ENCODE measurements at places on chromosomes 2 and 18.

DNA sequence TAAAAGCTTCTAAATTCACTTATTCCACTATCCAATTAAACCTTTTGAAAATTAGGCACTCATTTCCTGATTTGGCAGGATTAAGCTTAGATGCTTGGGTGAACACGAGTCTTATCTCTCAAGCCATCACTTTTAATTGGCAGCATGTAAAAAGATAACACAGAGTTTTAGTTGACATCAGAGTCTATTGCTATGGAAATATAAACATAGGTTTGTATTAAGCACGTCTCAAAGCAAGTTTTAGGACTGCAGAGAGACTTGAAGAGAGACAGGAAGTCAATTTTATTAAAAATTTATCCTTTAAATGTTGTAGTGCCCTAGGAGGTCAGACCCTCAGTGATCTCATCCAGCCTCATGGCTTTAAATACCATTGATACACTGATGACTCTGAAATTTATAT is 5.6 kb downstream of the RBKS start:
- no peak for DNase-seq

- DNase-seq = no peak
These were observed 95.8 kb downstream of the TMEFF2 start for GRCh38 chr2:192098814-192099491.

- peak; percentile 22 for DNase-seq
These were observed 546 bp downstream of the CHPF start for GRCh38 chr2:219542931-219543595.

GRCh38 chr18:27778441-27778840 is 398.5 kb downstream of the CDH2 start:
- DNase-seq = no peak

DNA sequence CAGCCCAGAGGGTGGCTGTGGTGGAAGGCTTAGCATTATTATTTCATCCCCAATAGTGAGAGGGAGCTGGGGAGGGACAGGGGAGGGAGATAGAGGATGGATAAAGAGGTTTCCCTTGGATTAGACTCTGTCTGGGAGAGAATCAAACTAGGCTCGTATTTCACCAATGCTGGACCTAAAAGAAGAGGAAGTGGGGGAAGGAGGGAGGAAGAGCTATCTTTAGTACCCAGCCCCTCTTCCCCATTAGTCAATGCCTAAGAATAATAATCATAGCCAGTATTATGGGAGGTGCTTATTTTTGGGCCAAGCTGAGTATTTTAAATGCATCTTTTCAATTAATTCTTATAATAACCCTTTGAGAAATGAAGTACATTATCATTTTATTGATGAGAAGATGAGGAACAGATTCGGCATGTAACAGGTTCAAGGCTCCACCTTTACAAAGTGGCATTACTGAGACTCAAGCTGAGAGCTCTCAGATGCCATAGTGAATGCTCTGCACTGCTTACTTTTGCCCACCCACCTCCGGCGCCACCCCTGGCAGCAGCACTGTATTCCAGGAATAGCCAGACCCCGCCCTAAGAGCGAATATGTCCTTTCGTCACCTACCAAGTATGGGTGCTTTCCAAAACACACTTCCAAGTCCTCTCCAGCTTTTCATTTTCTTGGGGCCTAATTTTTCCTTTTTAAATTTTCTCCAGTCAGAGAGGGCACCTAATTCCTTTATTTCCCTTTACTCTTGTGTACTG is 21.0 kb downstream of the PAX8 start:
- DNase-seq = no peak

- DNase-seq = no peak
These were observed 12.5 kb downstream of the RASGRP3 start for GRCh38 chr2:33488715-33489540.

GRCh38 chr2:195759877-195760276 is 102.9 kb downstream of the SLC39A10 start:
- no peak for DNase-seq

- DNase-seq = peak; percentile 80
These were observed 29.8 kb downstream of the CDC42EP3 start for GRCh38 chr2:37641582-37642171.

- DNase-seq = no peak
These were observed 38.9 kb upstream of the SERPINE2 start for GRCh38 chr2:224077773-224078507.

DNA sequence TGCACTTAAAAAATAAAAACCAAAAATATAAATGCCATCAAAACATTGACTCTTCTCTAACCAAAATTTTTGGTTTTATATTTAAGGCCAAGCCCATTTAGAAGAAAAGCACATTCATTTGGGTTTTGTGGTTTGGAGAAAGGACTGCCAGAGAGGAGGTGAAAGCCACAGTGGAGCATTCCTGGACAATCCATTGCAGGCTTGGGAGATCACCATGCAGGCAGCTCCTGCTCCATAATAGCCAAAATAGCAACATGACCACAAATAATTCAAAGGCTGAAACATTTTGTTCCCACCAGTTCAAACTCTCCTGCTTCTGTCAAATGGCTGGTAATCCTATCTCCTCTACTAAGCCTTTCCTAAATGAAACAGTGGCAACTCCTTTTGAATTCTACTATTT is 73.5 kb downstream of the GALNT3 start:
- DNase-seq = peak; percentile 86

DNA sequence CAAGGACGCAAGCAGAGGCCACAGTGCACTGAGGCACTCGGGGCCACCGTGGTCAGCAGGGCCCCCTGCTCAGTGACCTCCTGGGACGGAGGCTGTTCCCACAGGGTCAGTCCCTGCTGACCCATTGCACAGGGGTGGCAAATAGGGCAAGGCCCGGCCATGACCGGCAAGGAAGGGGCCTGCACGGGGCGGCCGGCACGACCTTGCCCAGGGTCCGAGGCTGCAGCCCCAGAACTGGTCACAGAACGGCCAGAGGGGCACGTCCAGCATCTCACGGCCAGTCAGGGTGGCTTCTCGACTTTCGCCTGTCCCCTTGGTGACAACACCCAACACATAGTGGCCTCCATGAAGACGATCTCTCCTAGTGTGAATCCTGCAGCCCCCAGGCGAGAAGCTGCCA is 27.6 kb upstream of the OTOS start:
- DNase-seq = no peak

GRCh38 chr2:101251844-101252407 is 760 bp upstream of the CNOT11 start:
- no peak for DNase-seq

- DNase-seq = no peak
These were observed 16.9 kb downstream of the ZAP70 start for GRCh38 chr2:97730245-97730644.

- DNase-seq = no peak
These were observed 179.6 kb upstream of the SMAD2 start for GRCh38 chr18:48109961-48110493.

DNA sequence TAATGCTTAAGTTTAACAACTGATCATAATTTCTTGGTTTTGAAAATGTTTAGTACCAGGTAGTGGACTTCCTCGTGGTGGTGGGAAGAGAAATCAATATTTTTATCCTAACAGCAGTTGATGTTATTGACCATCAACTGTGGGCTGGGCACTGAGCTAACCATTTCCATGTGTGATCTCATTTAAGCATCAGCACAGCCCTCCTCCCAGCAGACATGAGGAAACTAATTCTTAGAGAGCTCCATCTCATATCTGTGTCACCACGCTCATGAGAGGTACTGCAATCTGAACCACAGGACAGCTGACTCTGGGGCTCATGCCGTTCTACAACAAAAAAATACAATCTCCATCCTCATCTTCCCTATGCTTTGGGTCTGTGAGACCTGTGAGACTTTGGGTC is 332.8 kb upstream of the RAB12 start:
- no peak for DNase-seq

DNA sequence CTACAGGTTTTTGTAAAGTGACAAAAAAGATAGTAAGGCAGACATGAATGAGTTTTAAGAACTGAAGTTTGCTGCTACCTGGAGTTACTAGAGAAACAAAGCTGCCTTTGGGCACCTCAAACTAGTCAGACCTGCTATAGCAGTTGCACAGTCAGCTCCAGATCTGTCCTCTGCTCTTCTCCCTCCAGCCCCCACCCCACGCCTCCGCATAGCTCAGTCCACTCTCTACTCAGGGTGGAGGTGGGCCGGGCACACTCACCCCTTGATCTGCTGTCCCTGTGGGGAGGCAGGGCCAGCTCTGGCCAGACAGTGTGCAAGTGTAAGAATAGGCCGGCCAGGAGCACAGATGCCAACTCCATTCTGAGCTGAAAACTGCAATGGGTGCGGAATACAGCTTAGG is 4.1 kb downstream of the SERTAD2 start:
- DNase-seq = no peak

DNA sequence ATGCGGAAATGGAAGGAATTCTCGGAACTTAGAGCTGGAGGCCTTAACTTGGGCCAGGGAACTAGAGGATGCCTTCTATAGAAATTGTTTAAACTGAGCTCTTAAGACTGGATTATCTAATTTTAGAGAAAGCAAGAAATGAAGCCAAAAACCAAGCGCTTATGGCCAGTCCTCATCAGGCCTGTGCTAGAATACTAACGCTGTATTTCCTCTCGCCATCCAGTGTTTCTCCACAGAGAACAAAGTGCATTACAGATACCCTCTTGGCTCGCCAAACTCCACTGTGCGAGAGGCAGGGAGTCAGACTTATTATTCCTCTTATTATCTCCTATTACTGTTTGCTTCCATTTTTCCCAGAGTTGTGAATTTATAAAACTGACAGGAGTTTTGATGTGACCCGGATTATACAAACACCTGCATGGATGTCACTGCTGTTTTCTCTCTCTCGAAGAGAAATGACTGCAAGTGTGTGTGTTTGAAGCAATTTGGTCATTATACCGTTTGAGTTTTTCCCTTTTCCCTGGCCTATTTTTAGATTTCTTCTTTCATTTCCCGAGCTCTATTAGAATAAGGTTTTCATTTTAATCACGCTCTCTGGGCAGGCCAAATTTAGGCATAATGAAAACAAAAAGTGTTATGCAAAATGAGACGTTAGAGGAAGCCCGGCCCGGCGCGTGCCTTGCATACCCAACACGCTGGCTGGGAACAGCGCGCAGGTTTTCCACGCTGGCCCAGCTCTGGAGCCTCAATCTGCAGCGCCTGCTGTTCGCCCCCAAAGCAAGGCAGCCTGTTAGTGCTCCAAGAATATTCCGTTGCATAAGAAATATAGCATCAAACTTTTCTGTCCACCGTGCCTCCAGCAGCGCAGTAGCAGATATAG is 103.3 kb downstream of the ALK start:
- no peak for DNase-seq

DNA sequence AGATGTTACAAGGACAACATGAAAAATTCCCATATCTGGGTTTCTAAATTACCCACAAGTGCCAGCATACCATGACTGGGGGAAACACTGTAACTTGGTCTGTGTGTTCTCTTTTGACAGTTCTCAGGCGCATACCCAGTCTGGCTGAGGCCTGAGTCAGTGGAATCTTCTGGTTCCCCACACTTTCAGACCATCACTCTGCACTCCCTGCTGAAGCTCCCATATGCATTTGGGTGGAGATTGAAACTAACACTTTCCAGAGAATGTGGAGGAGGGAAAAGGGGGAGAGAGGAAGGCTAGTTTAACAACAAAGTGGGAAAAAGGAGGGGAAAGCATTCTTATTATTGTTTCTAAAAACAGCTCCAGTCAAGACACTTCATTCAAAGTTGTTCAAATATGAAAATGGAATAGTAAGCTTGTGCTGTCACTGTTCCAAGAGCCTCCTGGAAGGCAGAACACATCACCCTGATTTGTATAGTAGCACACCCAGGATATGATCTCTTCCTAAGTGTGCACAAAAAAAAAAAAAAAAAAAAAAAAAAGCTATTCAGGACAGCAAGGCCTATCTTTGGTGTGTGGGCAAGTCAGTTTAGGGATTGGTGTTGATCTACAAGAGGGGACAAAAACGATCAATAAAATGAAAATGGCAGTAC is 48.1 kb upstream of the CTIF start:
- no peak for DNase-seq

DNA sequence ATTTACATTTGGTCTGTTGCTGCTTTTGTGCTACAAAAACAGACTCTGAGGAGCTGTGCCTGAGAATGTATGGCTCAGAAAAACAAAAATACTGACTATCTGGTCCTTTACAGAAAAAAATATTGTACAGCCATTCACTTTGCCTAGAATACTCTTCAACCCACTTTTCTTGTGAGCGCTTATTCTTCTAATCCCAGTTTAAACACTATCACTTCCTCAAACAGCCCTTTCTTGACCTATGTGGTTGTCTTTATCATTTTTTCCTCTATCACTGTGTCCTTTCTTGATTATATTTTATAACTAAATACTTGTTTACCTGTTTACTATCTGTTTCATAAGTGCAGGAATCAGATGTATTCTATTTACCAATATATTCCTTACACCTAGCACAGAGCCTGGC is 33.5 kb downstream of the CUL3 start:
- no peak for DNase-seq

- no peak for DNase-seq
These were observed 26.6 kb downstream of the MBD2 start for GRCh38 chr18:54197747-54198411.

DNA sequence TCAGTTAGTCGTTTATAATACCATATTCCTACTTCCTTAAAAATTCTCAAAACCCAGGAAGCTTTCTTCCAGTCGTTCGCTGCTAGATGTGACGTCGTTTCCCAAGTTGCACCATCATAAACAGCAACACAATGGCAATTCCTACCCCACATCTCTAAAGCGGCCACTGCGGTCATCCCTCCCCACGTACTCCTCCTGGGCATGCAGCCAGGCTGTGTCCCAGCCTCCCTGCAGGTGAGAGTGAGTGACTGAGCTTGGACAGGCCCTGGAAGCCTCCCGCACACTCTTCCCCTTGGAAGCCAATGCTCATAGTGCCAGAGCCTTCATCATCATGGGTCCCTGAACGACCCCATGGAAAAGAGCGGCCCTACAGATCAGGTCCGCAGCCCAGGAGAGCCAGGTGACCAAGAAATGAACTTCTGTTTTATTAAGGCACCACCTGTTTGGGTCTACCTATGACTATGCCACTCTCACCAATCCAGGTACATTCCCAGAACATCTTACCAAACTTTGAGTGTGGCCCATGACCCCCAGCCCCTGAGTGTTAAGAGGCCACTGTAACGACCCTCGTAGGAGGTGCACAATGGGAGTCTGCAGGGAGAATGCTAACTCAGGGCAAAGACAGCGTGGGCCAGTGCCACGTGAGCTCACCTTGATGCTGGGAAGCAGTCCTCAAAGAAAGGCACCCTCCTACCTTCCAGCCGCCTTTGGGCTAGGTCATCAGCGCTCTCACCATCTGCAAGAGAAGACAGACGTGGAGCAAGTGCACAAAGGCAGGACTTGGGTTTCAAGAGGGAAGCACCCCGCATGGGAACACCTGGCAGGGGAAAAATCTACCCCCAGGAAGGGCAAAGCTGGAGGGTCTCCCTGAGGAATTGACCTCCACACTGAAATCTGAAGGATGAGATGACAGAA is 74.7 kb upstream of the RAB6C start:
- no peak for DNase-seq

DNA sequence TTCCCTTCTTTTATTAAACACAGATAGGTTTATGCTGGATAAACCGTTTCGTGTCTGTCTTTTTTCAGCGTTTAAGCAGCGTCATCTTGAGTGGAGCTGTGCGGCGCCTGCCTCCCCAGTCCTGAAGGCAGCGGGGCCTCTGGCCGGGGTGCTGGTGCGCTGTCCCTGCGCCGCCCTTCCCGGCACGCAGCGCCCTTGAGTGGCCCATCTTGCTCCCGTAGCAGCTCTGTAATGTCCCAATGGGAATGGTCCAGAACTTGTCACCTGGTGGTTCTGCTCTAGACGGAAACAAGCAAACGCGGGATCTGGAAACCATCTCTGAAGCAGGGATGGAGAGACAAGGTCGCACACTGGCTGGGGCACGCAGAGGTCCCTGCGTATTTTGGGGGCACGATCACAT is 24.5 kb downstream of the PRELID3A start:
- no peak for DNase-seq
